ENCODE measurements at places on chromosomes 5 and 9.
A peak's percentile ranks its signal among the peaks of the same experiment; 100 is the strongest.

DNA sequence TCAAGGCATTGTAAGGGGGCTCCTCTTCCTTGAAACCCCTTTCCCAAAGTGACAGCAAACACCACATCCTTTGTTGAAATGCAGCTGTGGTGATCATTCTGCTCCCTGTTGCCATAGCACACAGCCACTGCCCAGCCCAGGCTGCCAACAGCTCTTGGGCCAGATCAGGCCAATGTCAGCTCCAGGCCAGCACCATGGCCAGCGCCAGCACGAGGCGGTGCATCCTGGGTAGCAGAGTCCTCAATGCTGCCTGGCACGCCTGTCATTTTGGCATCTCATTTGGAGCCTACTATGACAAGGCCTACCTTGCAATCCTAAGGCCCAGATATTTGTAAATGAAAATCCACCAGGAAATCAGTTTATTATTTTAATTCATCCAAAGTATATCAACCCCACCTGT lies 390.6 kb downstream of the DNAH5 start:
- peak; percentile 41 for DNase-seq

GRCh38 chr5:90248640-90249039 lies 160.9 kb downstream of the CETN3 start:
- no peak for DNase-seq

GRCh38 chr5:55601204-55601618 lies 66.4 kb upstream of the PLPP1 start:
- peak; percentile 35 for DNase-seq

DNA sequence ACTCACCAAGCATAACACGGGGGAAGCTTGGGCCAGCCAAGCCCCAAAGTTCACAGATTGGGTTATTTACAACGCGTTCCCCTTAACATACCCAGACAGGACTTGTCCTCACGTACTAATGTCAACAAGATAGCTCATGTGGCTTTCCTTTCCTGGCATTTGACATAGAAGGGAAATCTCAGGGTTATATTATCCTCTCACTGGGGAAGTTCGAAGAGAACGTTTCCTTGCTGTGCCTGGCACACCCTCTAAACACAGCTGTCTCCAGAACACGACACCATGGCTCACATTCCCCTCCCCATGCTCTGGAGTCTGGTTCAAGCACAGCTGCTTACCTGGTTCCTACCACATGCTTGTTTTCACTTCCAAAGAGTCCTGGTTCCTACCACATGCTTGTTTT lies 46.8 kb upstream of the OTULINL start:
- no peak for DNase-seq

DNA sequence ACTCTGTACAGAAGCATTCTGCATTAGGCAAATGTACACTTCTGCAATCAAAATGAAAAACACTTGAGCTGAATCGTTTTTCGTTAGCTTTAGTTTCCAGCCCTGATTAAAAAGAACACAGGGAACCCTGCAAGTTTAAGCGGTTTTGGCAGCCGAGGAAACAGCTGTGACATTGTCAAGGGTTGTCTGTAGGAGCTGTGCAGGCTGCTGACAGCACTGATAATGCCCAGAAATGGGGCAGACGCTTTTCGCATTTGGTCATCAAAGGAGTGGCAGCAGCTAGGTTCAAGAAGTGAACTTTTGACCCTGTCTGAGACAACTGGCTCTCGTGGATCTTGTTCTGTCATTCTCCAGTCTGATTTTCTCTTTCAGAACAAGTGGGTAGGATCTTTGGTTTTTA lies 165.6 kb upstream of the CCDC152 start:
- DNase-seq, result no peak

GRCh38 chr5:137360607-137361006 lies 138.5 kb downstream of the SPOCK1 start:
- DNase-seq, result no peak

DNA sequence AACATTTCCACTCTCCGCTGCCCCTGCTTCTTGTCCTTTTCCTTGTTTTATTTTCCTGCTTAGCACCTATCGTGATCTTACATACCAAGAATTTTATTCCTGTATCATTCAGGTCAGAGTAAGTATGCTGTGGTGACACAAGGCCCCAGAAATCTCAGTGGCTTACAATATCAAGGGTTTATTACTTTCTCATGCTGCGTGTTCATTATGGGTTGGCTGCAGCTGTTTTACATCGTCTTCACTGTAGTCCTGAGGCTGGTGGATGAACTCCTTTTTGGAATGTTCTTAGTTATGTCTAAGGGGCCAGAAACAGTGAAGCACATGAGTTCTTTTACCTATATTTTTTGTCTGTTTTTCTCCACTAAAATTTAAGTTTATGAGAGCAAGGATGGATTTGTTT lies 51.2 kb downstream of the FCHO2 start:
- DNase-seq, result no peak

GRCh38 chr9:105047742-105048041 lies 119.7 kb upstream of the ABCA1 start:
- DNase-seq, result no peak

DNA sequence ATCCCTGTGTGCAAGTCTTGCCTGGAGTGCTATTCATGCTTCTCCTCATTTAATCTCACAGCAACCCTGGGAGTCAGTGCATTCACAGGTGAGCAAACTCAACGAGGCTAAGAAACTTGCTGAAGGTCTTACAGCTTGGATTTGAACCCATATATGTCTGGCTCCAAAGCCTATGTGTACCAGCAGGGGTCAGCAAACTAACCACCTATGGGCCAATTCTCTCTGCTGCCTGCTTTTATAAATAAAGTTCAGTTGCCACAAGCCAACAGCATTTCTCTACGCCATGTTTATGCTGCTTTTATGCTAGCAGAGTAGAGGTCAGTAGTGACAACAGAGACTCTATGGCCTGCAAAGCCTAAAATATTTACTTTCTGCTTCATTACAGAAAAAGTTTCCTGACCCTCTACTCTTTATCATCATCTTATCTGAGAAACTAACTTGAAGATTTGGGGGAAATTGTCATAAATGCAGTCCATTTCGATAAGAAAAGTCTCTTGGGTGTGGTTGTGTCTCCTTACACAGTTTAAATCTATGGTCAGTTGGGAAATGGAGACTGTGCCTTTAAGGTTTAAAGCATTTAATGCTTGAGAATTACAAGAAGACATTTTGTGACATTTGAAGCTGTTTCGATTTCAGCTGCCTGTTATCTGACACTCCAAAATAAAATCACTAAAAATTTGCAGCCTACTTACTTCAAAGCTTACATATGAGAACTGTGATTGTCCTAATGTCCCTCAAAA lies 137.7 kb downstream of the PRELID2 start:
- peak; percentile 41 for DNase-seq

GRCh38 chr9:132241483-132241839 lies 79.6 kb downstream of the NTNG2 start:
- DNase-seq, result no peak

DNA sequence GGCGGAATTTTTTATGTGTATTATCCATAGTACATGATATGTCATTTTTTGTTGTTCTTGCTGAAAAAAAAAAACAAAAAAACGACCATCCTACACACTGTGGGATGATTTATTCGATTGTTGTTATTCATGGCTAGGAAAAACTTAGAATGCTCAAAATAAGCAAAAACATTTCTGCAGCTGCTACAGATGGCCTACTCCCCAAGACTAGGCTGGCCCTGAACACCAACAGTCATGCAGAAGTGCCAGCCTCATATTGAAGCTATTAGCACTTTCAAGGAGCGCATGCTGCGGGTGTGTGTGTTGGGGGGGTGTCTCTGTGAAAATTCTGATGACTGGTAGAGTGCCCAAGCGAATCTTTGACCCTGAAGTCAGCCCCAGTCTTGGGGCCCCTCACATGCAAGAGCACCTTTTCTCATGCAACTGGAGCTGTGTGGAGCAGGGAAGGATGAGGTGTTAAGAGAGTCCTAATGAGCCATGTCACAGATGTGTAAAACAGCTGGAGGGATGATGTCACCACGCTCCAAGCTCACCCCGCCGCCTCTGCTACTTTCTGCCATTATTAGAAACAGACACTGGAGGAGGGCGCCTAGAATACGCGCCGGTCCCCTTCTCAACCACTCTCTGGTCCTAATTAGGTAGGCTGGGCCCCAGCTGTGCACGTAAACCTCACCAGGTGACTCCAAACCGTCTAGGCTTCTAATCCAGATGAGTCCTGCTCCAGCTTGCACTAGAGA lies 61.0 kb upstream of the SMIM23 start:
- no peak for DNase-seq

GRCh38 chr9:38081356-38082108 lies 12.5 kb upstream of the SHB start:
- no peak for DNase-seq

DNA sequence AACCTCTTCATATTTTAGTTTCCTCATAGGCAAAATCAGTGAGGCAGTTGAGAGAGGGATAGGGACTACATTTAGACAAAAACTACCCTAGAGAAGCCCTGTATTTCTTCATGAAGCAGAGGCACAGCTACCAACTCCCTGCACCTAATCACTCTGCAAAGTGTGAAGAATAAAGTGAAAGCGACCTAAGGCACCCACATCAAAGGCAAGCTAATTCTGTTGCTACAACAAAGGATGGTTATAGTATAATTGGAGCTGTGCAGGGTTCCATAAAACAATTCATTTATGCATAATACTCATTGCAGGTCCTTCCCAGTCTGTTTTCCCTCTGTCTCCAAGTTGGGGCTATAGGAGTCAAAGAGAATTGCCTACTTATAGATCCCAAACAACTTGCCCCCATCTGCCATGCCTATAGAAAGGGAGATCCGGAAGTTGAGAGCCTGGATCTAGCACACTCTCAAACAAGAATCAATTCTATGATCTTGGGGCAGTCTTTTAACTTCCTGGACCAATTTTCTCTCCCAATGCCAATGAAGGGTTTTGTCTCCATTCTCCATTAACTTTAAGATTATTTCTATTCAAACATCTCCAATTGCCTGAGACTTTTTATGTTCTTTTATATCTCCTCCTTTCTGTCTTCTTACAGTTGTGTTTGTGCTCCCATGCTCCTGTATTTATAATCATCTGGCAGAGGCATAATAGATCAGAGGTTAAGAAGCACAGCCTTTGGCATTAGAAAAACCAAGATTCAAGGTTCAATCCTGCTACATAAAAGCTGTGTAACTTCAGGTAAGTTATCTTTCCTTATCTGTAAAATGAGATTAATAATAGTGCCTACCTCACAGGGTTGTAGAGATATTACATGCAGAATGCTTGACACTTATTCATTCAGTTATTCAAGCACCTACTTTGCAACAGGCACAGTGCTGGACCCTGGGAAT lies 56.0 kb upstream of the PTGER4 start:
- no peak for DNase-seq

DNA sequence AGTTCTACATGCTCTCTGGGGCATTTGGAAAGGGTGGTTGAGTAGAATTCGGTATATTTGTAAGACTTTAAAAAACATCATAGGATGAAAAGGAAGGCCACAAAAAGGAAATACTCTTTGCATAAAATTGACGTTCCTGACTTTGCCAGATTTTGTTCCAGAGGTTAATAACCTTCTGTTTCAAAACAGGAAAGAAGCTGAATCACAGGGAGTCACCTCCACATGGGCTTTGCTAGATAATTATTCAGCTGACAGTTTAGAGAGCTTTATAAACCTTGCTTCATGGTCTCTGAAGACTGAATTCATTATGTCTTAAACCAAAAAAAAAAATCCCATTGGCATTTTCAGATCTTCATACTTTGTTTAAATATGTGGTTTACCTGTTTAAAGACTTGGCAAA lies 203.7 kb downstream of the SEMA6A start:
- no peak for DNase-seq

DNA sequence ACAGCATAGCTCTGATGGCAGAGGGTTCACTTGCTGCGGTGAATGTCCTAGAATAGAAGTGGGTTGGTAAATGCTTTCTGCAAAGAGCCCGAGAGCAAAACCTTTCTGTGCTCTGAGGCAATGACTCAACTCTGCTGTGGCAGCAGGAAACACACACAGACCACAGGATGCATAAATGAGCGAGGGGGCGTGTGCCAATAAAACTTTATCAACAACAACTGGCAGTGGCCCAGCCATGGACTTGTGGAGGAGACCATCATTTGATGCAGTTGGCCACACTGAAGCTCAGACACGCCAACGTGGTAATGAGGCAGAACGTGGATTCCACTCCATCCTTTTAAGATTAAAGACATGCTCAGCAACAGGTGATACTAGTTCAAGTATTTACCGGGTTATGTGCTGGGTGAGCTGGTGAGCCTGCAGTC lies 6.8 kb downstream of the MRPL36 start:
- DNase-seq, result no peak

DNA sequence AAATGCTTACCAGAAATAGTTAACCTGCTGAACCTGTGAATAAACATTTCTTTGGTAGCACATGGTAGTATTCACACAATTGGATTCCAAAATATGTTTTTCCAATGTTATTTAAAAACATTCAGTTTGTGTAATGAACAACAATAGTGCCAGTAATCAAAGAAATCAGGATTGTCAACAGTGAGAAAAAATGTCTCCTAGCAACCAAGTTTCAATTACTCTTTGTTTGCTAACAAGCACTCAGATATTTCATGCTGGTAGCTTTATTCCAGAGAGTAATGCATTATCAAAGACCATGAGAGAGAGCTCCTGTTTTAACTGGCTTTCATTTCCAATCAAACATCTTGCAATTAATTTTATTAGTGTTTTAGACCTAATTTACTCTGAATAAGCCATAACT lies 768.1 kb upstream of the GRAMD2B start:
- DNase-seq, result no peak

DNA sequence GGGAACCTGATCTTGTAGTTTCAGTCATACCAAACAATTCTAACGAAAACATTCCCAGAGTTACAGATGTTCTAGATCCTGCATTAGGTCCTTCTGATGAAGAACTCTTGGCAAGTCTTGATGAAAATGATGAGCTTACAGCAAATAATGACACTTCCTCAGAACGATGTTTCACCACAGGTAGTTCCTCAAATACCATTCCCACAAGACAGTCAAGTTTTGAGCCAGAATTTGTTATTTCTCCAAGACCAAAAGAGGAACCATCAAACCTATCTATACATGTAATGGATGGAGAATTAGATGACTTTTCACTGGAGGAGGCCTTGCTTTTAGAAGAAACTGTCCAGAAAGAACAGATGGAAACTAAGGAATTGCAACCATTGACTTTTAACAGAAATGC lies 21.0 kb downstream of the RMI1 start:
- DNase-seq, result no peak

DNA sequence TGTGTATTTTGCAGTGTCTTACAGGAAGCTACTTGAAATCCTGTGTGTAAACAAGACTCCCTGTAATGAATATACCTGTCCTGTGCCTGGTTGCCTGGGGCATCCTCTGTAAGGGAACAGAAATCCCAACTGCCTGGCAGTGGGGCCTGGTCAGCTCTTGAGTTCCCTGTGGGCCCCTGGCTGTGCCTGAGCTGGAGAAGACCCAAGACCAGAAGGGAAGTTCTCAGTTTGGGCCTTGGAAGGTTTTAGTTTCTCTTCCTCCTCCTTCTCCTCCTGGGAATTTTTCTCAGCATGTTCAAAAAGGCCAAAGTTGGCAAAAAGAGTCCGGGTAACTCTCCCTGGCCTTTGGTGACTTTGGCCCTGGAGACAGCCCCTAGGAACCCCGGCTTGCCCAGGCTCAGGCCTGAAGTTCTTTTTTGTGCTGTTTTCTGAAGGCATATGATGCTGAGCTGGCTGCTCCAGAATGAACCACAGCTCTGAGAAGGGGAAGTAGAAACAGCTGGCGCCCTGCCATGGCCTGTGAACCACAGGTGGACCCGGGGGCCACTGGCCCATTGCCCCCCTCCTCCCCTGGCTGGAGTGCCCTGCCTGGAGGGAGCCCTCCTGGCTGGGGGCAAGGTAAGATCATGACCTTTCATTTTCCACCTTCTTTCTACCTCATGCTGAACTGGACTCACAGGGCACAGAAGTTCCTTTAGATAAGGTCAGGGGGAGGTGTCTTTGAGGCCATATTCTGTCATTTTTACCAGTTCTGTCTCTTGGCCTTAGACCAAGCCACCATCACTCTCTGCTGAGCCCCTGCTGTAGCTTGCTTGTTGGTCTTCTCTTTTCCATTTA lies 5.8 kb downstream of the TMEM268 start:
- DNase-seq, result no peak

Measured in ACHN (cell line).